ENCODE measurements at places on chromosomes 5 and 9.
A peak's percentile ranks its signal among the peaks of the same experiment; 100 is the strongest.

DNA sequence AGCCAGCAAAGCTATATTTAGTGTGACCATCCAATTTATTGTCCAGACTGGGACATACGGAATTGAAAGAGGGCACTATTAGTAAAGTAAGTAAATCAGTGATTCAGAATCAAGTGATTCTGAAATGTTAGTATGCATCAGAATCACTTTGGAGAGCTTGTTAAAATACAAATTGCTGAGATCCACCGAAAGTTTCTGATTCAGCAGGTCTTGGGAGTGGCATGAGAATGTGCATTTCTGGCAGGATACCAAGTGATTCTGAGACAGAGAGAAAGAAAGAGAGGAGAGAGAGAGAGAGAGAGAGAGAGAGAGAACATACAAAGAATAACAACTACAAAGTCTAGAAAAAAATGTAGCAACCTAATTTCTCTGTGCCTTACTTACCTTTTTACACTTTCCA is 65.4 kb upstream of the ASTN2 start:
- no peak for DNase-seq

- DNase-seq, result no peak
Observed at GRCh38 chr9:94872891-94873511, 146.5 kb downstream of the AOPEP start.

GRCh38 chr9:109632817-109633216 is 134.7 kb upstream of the PTPN3 start:
- no peak for DNase-seq

GRCh38 chr9:87611776-87612175 is 114.1 kb downstream of the DAPK1 start:
- no peak for DNase-seq

DNA sequence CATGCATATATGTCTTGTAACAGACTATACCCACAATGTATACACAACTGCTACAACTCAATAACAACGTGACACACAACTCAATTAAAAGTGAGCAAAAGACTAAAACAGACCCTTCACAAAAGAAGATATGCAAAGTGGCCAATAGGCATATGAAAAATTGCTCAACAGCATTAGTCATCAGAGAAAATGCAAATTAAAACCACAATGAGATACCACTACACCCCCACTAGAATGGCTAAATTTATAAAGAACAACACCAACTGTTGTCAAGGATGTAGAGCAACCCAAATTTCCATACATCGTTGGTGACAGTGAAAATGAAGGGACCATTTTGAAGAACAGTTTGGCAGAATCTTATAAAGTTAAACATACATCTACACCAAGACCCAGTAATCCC is 38.9 kb downstream of the GABRB2 start:
- no peak for DNase-seq

DNA sequence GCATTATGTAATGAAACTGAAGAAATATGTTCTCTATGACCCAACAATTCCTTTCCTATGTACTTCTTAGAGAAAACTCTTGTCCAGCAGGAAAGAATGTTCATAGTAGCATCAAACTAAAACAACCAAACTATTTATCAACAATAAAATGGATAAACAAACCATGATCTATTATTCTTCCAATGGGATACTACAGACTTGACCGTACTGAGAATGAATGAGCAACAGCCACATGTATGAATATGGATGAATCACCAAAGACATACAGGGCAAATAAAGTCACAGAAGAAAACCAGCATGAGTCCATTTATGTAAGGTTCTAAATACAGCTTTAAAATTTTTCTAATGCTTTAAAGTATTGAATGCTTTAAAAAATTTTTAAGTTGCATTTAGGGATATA is 73.6 kb upstream of the SUSD1 start:
- no peak for DNase-seq

GRCh38 chr5:151155775-151156506 is 1.6 kb downstream of the ANXA6 start:
- DNase-seq, result no peak

DNA sequence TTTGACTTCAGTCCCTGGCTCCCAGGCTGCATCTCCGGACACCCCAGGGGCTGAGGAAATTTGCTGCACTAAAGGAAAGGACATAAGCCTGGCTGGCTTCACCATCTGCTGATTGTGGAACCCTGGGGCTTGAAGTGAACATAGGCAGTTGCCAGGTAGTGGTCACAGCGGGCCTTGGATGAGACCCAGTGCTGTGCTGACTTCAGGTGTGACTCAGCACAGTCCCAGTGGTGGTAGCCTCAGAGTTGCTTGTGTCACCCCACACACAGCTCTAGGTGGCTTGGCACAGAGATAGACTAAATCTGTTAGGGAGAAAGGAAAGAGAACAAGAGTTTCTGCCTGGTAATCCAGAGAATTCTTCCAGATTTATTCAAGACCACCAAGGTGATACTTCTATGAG is 36.1 kb upstream of the RUSC2 start:
- DNase-seq, result no peak

- no peak for DNase-seq
Observed at GRCh38 chr9:105438141-105438806, 9.6 kb upstream of the FSD1L start.

- no peak for DNase-seq
Observed at GRCh38 chr5:137666461-137666850, 69.4 kb downstream of the KLHL3 start.

DNA sequence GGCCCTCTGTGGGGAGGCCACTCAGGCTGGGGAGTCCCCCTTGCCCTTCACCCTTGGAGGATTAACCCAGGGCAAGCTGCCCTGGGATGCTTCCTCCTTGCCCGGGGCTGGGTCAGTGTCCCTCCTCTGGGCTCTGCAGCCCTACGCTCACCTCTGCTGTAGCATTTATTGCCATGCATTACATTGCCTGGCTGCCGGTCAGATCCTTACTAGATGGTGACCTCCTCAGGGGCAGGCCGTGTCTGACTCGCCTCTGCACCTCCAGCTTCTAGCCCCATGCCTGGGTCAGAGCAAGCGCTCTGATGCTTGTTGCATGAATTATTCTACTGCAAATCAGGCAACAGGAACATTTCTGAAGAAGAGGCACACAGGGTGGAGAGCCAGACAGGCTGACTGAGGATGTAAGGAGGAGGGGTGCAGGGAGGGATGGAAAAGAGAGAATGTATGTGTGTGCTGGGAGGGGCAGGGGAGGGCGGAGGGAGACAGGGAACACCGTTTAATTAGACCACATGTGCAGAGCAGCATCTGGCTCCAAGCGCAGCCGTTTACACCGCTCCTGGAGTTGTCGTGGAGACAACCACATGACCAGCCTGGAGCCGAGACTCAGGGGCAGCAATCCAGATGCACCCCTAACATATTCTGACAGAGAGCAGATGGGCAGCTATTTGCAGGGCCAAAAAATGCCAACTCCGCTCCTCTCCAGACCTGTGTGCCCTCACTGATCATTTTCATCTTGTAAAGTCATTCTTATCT is 117.0 kb downstream of the CRB2 start:
- DNase-seq, result no peak

DNA sequence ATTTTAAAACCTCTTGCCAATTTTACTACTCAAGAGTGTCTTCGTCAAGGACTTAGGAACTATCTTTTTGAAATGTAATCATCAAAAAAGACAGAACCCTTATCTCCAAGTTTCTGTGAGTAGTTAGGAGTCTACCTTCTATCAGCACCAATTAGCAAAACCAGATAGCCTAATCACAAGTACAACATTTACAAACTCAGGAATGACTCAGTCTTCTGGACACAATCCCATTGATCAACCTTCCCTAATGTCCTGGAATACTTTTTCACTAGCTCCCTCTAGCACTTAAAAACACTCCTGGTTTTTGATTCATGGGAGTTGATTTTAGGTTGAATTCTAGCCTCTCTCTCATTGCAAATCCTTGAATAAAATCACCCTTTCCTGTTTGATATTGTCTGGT is 680.7 kb downstream of the PRR16 start:
- DNase-seq, result no peak

- DNase-seq, result no peak
Observed at GRCh38 chr5:142032747-142033631, 20.2 kb upstream of the GNPDA1 start.

DNA sequence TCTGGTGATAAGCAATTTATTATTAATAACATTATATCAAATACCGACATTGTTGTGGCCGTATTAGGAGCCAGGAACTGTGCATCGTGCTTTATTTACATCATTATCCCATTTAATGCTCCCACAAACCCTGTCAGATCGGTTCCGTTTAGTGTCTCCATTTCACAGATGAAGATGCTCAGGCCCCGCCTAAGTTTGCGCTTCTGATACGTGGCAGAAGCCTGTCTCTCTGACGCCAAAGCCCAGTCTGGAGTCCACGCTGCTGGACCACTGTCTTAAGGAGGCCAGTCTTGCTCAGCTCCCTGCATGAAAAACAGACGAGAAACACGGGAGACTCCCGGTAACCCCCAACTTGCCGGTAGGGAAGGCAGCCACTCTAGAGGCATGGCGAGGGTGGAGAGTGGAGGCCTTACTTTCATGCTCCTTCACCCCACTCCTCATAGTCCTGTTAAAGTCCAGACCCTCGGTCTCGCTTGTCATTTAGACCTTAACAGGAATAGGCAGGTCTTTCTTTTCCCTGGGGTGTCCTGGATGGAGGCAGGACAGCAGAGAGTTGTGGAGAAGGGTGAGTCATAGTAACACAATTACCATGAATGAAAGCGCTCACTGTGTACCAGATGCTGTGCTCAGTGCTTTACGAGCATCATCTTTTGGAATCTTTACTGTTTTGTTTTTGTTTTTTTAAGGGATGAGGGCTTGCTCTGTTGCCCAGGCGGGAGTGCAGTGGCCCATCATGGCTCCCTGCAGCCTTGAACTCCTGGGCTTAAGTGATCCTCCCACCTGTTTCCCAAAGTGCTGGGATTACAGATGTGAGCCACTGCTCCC is 872 bp downstream of the TXNDC15 start:
- peak; percentile 28 for DNase-seq

Measured in stimulated activated CD4-positive, alpha-beta T cell treated with anti-CD3 and anti-CD28 coated beads, Interleukin-1b, Interleukin-23, amount 100 ng/mL, for 4 hours (primary cell).